Lung (tissue), 17 donors: ENCODE measurements at places on chromosomes 12 and 14.

GRCh38 chr14:99320621-99321235, 48.7 kb upstream of the BCL11B start:
- no peak for DNase-seq

GRCh38 chr14:100784523-100785337, 41.2 kb upstream of the MEG3 start:
- DNase-seq, result no peak

DNA sequence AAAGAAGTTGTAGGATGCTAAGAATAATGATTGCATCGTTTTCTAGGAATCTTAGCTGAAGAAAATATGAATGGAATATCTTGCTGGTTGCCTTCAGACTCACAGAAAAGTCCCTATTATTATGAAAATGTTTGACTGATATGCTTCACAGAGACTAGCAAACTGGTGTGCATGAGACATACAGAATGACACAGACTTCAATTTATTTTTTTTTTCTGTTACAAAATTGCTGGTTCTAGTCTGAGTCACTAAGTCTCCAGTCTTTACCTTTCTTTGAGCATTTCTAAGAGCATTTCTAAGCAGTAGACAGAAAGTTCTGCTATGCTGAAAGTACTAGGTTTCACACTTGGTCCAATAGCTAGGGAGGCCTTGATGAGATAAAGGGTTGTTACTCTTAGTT, 377.6 kb upstream of the ATP2B1 start:
- no peak for DNase-seq

DNA sequence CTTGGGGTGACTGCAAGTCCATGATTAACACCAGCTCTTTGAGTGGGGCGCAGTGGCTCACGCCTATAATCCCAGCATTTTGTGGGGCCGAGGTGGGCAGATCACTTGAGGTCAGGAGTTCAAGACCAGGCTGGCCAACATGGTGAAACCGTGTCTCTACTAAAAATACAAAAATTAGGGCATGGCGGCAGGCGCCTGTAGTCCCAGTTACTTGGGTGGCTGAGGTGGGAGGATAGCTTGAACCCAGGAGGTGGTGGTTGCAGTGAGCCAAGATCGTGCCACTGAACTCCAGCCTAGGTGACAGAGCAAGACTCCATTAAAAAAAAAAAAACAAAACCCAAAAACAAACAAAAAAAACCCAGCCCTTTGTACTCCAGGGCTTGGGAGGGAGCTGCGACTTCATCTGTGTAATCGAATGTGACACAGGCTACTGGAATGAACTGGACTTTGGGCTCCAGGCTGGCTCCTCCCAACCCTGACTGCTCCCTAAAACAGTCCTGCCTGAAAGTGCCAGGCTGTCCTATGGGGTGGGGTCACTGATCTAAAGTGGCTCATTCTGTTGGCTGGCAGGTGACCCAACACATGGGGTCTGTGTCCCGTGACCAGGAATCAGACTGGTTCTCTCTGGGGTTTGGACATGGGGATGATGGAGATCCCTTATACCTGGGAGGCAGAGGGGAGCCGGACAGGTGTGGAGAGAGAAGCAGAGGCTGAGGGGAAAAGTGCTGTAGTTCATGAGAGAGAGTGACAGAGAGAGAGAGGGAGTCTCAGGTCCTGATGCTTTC, 9.3 kb upstream of the C12orf43 start:
- DNase-seq, result no peak

GRCh38 chr14:55370883-55371455, 40.7 kb downstream of the ATG14 start:
- DNase-seq, result no peak

DNA sequence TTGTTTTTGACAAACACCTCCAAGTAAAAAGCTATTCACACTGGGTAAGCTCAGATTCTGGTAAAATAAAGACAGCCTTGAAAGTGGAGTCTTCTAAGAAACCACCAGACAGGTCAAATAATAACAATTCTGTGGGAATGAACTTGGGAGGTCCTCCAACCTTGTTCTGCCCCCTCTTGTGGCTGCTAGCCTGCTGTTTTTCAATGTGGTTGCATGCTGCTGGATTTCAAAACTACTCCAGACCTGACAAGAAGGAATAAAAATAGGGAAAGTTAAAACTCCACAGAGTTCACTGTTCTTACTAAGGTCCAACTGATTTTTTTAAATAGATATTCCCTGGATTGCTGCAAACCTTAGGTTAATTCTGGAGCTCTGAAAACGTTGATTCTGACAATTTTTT, 32.2 kb upstream of the RIN3 start:
- no peak for DNase-seq

DNA sequence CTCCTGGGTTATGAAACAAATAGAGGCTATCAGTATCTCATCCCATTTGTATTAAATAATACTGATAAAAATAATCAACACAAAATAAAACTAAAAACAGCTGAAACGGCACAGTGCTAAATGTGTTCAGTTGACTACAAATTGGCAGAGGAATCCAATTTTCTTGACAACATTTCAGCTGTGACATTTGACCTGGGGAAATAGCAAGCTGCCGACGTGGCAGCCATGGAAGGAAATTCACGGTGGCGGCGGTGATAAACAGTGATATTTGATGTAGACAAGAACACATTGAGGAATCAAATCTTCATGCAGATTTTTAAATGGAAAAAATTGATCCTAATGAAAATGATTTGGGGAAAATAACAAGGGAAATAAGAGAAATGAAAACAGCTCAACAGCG, 159.1 kb upstream of the RTL1 start:
- peak; percentile 47 for DNase-seq

DNA sequence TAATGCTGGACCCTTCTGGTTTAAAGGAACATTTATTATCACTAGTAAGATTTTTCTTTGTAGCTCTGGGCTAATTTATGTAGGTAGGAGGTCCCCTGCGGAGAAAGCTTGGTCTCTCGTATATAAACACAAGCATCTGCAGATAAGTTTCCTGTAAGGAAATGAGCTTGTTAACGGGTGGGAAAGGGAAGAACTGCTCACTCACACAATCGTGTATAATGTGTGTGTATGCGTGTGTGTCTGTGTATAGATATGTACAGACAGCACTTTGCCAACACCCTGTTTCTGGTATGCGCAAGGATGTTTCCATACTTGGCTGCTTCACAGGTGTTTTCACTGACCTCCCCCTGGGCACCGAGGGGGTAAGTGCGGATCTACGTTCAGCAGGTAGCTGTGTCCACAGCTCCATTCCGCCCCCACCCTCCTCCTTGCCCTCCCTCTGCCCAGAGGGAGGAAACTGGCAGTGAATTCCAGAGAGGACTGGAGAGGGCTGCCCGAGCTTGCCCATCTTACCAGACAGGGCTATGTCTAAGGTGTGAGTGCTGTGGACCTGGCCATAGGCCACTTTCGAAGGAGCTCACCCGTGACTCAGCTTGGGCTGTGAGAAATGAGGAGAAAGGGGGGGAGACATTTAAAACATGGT, 65.2 kb downstream of the NINJ2 start:
- DNase-seq, result no peak

- DNase-seq, result no peak
Measured at GRCh38 chr14:100864960-100865681, 38.4 kb downstream of the RTL1 start.

GRCh38 chr12:26399381-26399780, 204.0 kb downstream of the SSPN start:
- DNase-seq, result no peak
